H9 (cell line): ENCODE measurements at places on chromosomes 3 and 15.

DNA sequence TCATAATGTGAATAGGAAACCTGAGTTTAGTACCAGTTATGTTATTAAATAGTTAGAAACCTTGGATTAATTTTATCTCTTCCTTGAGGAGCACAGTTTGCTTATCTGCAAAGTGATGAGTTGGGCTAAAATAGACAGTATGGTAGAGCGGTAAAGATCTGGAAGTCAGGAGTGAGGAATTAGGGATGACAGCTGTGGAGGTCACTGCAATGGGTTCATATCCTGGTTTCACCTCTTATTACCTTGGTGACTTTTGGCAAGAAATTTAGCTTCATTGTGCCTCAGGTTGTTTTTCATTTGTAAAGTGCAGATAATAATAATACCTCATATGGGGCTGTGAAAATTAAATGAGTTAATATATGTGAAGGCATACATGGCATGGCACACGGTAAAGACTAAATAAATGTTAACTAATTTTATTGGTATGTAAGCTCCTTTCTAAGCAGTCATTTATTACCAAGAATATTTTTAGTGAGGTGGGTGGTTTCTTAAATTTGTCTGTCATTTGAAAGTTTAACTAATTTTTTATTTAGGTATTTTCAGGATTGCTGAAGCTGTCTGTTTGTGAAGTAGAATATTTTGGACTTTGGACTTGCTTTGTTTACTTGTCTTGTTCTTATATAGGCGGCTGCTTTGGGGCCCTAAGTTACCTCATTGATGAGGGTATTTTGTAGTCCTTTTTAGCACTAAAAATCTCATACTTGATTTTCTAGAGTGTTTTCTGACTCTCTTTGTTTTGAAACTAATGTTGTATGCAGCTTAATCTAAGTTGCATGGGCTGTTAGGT, 41.8 kb downstream of the SLMAP start:
- DNase-seq, result no peak

DNA sequence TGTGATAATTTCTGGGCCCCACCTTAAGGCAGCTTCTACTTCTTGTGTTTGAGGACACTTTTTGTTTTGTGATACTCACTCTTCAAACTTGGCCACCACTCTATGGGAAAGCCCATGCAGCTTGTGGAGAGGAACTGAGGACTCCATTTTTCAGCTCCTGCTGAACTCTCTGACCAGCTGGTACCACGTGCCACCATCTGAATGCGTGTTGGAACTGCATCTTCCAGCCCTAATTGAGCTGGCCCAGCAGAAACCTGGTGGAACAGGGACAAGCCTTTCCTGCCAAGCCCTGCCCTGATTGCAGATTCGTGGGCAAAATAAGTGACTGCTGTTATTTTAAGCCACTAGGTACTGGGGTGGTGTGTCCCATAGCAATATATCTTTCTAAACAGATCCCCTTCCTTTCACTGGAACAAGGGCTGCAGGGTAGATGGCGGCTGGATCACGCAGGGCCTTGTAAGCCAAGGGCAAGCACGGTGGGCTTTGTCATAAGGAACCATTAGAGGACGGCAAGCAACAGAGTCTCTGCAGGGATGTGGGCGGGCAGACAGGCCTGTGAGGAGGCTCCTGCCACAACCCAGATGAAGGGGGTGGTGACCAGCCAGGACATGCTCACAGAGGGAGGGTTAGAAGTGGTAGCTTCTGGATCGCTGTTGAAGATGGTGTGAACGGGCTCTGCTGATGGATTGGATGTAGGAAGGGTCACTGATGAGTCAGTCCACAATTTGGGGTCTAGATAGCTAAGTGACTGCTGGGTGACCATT, 9.5 kb downstream of the H1-8 start:
- no peak for DNase-seq

- DNase-seq, result peak; percentile 83
Observed at GRCh38 chr3:126180477-126181397, at the start of gene ALDH1L1. Gene ALDH1L1 (minus strand): TSS chr3:126180586. CDS start chr3:126160979, 19,607 bp downstream.

- no peak for DNase-seq
Observed at GRCh38 chr3:112786881-112787579, 59.6 kb downstream of the CD200R1L start.

- no peak for DNase-seq
Observed at GRCh38 chr3:144165482-144165881, 193.9 kb downstream of the DIPK2A start.

- no peak for DNase-seq
Observed at GRCh38 chr3:180329187-180329586, 272.8 kb upstream of the TTC14 start.

GRCh38 chr3:86743233-86743632, 247.7 kb downstream of the VGLL3 start:
- DNase-seq, result no peak

- no peak for DNase-seq
Observed at GRCh38 chr3:30342318-30343060, 263.9 kb upstream of the TGFBR2 start.

DNA sequence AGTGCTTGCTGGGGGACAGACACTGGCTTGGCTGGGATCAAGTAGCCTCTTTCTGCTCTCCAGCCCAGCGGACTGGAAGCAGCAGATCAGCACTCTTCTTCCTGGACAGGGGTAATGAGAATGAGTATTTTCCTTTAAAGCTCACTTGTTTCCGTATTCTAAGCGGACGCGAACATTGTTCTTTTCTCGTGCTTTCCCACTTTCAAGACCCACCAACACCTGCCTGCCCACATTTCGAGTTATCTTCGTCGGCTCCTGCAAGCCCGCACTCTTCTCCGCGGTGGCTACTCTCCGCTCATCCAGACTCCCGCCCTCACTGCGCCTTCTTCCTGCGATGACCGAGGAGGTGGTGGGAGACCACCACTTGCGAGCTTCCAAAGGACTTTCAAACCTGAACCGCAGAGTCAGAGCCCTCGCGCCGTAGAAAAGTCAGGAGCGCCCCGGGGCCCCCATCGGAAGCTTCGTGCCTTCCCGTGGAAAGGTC, 1.6 kb upstream of the PPM1L start:
- peak; percentile 54 for DNase-seq

GRCh38 chr3:134709561-134710312, 58.9 kb upstream of the KY start:
- DNase-seq, result no peak

GRCh38 chr15:89177633-89178306, 43.6 kb downstream of the RLBP1 start:
- peak; percentile 62 for DNase-seq

GRCh38 chr3:157100608-157101396, 59.1 kb downstream of the CCNL1 start:
- DNase-seq, result no peak

DNA sequence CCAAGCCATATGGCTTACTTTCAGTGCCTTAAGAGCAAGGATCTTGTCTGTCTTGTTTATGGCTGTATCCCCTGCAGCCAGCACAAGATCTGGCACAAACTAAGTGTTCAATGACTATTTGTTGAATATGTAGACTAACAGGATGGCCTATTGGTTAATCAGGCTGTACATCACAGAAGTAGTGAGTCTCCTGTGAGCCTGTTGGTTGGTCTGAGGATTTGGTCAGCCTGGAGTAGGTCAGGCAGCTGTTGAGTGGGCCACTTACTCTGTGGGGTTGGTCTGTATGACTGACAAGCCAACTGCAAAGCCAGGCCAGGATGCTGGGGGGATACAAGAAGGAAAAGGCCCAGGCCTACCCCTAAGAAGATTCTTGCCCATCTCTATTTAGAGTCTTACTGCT, 33.4 kb upstream of the CILP start:
- no peak for DNase-seq
